Lung microvascular endothelial cell (primary cell): ENCODE measurements at places on chromosomes 5 and 9.

- no peak for DNase-seq
These were observed 154.4 kb upstream of the COX7C start for GRCh38 chr5:86463339-86463738.

DNA sequence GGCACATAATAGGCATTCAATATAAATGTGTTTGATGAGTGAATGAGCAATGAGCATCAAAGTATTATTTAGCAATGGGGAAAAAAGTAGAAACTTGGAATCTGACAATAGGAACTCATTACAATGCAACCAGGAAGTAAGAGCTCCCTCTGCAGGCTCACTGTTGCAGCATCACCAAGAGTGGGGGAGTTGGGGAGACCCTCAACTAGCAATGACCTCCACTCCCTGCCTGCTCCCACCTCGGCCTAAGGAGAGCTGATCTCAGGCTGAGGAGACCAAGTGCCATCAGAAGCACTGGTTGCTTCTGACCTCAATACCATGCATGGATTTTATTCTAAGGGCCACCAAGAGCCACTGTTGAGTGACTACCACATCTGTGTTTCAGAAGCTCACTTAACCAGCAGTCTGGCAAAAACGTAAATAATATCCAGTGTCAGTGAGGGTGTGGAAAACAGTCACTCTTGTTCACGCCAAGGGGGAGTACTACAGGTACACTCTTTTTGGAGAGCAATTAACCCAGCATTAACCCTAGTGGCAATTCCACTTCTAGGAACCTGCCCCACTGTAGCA lies 8.0 kb downstream of the VDAC1 start:
- DNase-seq, result peak; percentile 26

- DNase-seq, result no peak
These were observed 35.5 kb downstream of the TIMD4 start for GRCh38 chr5:156927545-156927944.

DNA sequence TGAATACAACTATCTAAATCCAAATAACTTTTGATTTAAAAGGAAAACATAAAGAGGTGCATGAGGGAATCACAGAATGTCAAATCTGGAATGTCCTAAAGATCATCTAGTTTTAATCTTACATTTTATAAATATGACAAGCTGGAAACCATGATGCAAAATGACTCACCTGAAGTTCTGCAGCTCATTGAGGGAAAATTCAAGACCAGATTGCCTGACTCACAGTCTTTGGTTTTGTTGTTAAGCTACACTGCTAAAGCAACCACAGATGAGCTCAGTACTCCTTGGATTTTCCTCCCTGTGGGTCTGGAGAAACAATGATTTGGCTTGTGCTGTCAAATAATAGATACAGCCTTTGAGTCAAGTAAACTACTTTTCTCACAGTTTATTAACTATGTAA lies 19.1 kb upstream of the EDIL3 start:
- peak; percentile 90 for DNase-seq

- DNase-seq, result no peak
These were observed 11.2 kb downstream of the IRX2 start for GRCh38 chr5:2740051-2740875.

GRCh38 chr5:130065617-130066016 lies 161.4 kb downstream of the CHSY3 start:
- no peak for DNase-seq

GRCh38 chr5:89342106-89342876 lies 459.3 kb upstream of the MEF2C start:
- no peak for DNase-seq

DNA sequence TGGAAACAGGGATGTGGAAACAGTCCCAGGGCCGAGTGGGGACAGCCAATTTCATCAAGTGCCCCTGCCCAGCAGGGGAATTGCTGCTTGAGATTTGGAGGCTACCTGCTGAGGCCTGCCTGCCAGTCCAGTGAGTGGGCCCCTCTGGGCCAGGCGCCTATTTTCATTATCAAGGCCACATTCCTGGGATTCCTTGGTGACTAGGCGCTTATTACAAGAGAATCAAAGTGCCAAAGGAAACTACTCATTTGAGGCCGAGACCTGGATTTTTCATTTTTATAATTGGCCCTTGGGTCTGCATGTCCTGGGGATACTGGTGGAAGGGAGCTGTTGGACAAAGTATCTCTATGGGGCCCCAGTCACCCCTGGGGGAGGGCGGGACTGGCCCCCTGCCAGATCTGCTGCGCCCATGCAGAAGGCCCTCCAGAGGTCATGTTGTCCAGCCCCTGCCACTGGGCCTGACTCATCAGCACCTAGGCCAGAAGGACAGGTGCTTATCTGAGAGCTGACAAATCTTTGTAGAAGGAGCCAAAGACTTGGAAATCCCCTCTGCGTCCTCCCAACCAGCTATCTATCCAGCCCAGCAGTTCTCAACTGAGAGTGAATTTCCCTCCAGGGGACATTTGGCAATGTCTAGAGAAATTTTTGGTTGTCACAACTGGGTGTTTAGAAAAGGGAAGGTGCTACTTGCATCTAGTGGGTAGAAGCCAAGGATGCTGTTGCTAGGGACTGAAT lies 45.6 kb downstream of the FOXI1 start:
- peak; percentile 68 for DNase-seq

GRCh38 chr5:92371889-92372235 lies 988.7 kb upstream of the ARRDC3 start:
- DNase-seq, result no peak

GRCh38 chr5:57111993-57112392 lies 61.9 kb upstream of the GPBP1 start:
- DNase-seq, result no peak

- no peak for DNase-seq
These were observed 279.0 kb downstream of the AUH start for GRCh38 chr9:91082731-91083130.

DNA sequence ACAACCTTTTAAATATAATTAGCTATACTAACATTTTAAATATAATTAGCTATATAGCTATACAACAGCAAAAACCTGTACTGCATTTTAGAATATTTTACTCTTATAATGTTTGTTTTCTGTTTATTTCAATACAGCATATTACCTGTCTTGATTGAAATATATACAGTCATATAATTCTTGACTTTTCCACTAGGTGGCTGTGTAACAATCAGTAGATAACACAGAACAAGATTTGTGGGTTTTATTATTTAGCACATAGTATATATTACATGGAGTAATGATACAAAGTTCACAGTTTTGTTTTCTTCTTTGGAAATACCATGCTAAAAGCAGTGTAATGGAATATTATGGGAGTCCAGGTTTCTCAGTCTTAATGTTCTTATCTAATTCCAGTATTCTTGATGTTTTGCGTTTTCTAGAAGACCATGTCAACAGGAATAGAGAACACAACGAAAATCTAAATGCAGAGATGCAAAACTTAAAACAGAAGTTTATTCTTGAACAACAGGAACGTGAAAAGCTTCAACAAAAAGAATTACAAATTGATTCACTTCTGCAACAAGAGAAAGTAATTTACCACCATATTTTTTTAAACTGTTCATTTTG lies 13.3 kb downstream of the HMMR start:
- DNase-seq, result peak; percentile 24

DNA sequence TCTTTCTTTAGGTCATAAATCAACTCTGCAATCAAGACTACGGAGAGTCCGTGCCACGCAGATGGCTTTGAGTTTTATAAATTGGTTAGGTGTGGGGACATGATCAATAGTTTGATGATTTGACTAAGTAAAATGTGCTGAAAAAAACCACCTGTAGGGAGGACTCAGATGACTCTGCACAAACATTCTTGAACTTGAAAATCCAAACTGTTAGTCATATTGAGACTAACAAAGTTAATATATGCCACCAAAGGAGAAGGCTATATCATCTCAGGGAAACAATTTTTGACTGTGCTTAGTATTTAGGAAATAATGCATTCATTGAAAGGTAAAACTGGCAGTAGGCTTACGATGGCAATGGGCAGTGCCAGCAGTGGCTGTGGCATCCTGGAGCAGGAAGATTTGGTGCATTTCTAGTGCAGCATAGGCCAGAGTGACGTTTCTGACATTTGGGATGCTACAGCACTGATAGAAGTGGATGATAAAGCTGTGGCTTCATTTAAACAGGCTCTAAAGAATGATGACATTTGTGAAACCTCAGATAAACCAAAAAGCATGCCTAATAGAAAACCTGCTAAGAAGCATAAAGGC lies 291.1 kb downstream of the MLLT3 start:
- DNase-seq, result no peak

DNA sequence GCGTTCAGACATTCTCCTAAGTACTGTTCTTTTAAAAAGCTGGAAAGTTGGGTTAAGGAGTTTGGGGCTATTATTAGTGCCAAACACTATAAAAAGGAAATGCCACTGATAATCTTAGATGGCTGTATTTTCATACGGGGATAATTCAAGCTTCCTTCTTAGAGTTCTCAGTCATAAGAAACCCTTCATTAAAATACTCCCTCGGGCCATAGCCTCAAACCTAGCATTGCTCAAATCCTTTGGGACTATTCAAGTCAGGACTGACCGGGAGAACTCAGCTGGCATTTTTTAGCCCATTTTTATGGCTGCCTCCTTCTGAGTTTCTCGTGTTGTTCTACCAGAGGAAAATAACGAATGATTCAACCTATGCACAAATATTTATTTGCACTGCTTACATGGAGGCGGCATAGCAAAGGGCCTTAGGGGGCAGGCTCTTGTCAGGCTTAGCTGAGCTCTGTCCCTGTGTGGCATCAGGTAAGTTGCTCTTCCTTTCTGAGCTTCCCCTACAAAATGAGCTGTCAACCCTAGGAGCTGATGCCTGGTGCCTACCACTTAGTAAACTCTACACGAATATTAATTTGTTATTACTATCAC lies 33.5 kb upstream of the ADAM19 start:
- DNase-seq, result no peak

- DNase-seq, result no peak
These were observed 15.6 kb upstream of the SLC6A19 start for GRCh38 chr5:1185629-1186350.

GRCh38 chr5:134539732-134540131 lies 14.3 kb downstream of the JADE2 start:
- no peak for DNase-seq

GRCh38 chr9:6640268-6641051 lies 5.1 kb downstream of the GLDC start:
- DNase-seq, result no peak

DNA sequence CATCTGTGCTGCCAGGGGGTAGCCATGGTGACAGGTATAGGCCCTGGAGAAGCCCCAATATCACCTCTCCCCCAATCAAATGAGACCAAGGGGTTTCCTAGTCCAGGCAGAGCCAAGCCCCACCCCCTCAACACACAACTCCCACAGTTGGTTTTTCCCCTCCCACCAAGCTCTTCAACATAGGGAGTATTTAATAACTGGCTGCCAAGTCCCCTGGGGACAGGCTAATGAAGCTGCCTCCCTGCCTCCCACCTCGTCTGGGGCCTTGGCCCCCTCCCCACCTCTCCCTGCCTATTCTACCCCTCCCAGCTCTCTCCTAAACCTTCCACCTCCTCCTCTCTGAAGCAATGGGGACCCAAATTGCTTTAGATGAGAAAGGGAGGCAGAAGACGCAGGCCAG lies 23.4 kb downstream of the CPLX2 start:
- no peak for DNase-seq

DNA sequence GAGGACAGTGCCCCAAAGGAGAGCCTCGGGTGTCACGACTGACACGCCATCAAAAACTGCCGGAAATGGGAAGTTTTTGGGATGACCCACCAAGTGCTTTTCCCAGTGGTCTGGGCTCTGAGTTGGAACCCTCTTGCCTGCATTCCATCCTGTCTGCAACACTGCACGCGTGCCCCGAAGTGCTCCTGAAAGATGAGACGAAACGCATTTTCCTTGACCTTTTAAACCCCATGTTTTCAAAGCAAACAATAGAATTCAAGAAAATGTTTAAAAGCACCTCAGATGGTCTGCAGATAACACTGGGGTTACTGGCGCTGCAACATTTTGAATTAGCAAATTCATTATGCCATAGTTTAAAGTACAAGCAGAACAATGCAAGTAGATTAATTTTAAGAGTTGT lies 92.9 kb downstream of the ANKRD18A start:
- DNase-seq, result no peak

DNA sequence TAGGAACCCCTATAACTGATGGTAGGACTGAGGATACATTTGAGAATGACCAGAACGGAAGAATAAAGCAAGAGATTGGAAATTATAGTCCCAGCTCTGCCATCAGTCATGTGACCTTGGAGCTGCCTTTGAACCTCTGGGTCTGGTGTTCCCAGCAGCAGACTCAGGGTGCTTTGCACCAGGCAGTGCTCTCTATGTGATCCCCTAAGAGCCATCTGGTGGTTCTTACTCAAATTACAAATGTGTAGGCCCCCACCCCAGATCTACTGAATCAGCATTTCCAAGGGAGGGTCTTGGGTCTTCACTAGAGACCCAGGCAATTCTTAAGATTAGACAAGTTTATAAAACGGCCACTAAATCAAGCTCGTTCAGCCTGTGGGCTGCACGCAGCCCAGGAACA lies 40.2 kb upstream of the PRDM12 start:
- DNase-seq, result no peak

DNA sequence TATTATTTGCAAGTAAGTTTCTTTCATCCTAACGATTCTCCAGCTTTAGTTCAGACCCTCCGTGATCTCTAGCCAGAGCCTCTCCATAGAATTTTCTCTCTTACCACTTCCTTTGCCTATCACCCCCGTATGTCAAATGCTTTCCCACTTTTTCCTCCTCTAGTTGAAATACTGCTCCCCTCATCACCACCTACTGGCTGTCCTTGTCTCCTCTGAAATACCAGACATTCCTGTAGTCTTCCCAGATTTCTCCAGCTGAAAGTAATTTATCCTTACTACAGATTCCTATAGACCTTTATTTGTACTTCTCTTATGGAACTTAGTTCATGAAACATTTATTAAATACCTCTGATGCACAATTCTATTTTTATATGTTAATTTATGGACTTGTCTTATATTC lies 36.0 kb upstream of the GLIPR2 start:
- DNase-seq, result no peak

DNA sequence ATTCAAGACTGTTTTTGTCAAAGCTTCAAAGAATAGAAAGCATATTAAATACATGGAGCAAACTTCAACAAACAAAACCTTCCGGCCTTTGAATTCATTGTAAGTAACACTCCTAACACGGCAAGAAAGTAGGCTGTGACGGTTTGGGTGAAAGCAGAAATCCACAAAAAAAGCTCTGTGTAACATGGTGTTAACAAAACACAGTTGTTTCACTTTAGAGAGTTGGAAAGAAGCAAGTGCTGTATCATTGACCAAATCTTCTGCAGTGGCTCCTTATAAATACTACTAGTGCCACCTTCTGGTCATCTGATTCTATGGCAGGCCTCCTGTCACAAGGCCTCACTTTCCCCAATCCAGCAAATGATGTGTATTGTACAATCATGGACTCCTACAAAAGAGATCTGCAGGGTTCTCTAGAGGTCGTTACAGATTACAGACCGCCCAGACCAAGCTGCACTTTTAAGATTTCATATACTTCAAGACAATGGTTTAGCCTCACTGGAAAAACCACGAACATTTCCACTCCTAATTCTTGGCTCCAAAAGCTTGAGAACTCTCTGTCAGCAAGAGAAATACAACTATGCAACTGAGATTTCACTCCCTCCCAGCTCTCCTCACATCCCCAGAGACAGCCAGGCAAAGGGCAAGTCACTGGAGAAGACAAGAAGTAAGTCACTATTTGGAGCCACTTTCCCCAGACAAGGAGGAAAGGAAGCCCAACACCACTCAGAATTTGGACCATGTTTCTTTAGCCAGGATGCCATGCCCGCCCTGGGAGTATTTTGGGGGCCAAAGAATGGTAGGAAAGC lies 196.2 kb downstream of the DTWD2 start:
- peak; percentile 74 for DNase-seq
